ENCODE measurements at places on chromosomes 7 and 10. TPM values are rescaled to one million over a fixed set of nuclear protein-coding genes. Genes with fewer than 3 reads are reported as not detected.
A peak's percentile ranks its signal among the peaks of the same experiment; 100 is the strongest.

DNA sequence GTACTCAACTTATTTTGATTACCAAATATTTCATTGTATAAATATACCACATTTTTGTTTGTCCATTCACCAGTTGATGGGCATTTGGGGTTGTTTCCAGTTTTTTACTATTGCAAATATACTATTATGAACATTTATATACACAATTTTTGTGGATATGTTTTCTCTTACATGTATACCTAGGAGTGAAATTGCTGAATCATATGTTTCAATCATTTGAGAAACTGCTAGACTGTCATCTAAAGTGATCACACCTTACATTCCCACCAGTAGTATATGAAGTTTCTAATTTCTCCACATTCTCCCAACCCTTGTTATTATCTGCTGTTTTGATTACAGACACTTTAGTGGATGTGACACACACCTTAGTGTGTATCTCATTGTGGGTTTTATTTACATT lies 257.9 kb downstream of the ABCA13 start:
- DNase-seq = no peak

DNA sequence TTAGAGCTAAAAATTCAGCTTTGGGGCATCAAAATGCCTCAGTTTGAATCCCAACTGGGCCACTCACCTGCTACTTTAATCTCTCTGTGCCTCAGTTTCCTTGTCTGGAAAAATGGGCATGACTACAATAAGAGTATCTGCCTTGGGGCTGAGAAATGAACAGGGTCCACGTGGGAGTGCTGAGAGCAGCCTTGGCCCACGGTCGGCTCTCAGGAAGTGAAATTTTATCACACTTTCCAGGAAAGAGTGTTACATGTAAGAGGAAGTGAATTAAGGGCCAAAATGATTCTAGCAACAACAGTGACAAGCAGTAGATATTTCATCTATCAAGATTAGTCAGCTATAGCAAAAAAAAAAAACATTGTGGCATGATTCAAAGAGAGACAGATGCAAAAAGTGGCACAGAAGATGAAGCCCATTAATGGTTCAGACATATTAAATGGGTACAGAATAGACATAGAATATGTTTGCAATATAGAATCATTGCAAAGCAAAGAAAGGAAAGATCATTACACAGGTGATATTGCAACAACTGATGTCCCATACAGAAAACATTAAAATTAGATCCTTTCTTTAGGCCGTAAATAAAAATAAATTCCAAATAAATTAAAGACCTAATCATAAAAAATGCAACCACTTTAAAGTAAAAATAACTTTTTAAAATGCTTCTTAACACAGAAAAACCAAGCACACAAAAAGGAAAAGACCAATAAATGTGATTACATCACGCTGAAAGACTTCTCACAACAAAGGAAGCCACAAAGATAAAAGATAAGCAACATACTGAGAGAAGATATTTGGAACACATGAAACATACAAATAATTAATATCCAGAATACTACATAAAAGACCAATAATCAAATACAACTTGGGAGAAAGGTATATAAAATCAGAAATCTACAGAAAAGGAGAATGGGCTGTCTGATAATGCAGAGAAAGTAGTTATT lies 4.3 kb downstream of the TMEM273 start:
- no peak for DNase-seq

- DNase-seq = no peak
These were observed 273.9 kb upstream of the ZNF32 start for GRCh38 chr10:43922335-43923280.

DNA sequence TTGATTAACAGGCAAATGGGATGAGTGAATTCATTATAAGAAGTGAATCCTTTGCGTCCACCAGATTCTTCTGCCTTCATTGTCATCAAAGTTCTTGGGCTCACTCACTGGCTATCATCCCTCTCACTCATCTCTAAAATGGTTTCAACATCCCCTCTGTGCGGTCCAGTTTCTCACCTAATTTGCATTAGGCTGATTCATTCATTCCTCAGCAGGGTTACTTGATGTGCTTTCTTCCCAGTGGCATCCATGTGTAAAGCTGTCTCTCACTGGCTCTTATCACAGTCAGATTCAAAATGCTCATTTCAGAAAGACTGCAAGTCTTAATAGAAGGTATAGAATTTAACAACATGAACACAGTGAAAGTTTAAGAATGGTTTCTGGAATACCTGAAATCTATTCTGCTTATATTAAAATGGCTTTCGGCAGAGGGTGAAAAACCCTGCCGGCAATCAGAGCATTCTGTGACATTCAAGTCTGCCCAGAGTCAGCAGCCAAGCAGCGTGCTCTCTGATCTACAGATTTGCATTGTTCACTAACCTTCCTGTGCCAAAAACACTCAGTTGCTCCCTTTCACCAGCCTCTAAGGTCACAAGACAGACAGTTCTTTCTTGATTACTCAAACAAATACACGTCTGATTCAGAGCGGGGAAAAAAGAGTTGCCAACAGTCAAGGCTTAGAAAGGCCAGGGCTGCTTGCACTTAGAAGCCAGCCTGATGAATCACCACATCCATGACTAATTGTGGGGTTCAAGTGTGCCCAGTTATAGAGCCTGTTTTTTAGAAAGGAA lies 106.7 kb downstream of the TES start:
- peak; percentile 16 for DNase-seq

- no peak for DNase-seq
These were observed 101.3 kb upstream of the DKK1 start for GRCh38 chr10:52212802-52213201.

DNA sequence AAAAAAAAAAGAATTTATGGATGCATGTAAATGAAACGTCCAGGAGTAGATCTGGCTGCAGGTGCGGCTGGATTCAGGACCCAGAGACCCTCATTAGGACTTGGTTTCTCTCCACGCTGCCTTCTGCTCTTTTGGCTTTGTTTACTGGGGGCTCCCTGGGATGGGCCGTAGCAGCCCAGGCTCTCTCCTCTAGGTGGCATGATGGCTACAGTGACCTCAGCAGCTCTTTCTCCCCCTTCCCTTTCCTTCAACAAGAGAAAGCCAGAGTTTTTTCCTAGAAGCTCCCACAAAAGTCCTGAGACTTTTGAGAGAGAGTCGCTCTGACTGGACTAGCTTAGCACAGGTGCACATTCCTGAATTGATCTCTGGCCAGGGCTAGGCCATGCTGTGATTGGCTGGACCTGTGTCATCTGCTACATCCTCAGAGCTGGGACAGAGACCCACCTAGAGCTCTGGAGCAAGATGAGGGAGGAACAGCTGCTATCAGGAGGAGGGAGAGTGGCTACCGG lies 67.8 kb upstream of the PDCD4 start:
- peak; percentile 27 for DNase-seq

GRCh38 chr10:129648856-129649255 lies 181.8 kb downstream of the MGMT start:
- DNase-seq = no peak

GRCh38 chr10:69453795-69454194 lies 2.5 kb downstream of the TSPAN15 start:
- DNase-seq = no peak

DNA sequence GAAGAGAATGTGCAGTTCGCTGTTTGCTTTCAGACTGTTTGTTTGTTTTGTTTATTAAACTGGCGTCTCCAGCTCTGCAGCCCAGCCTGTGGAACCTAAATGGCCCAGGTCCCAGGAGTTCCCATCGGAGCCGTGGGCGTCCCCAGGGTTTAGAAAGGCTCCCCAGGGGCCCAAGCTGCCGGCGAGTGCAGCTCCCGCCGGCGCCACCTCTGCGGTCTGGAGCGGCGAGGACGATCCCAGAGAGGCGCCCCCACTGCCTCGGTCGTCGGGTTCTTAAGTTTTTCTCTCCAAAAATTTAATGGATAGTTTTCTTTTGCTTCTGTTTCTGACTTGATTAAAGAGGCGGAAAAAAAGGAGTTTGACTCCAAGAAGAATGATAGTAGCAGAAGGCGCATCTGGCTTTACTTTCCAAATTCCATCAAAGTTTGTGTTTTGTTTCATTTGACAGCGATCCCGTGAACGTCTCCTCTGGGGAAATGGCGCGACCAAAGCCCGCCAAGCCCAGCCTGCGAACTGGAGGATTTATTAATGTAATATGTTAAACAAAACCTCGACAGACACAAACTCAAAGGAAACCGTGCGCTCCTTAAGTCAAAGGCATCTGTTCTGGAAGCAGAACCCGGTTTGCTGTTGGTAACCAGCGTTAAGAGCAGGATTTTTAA lies 718 bp upstream of the FZD1 start:
- peak; percentile 62 for DNase-seq

DNA sequence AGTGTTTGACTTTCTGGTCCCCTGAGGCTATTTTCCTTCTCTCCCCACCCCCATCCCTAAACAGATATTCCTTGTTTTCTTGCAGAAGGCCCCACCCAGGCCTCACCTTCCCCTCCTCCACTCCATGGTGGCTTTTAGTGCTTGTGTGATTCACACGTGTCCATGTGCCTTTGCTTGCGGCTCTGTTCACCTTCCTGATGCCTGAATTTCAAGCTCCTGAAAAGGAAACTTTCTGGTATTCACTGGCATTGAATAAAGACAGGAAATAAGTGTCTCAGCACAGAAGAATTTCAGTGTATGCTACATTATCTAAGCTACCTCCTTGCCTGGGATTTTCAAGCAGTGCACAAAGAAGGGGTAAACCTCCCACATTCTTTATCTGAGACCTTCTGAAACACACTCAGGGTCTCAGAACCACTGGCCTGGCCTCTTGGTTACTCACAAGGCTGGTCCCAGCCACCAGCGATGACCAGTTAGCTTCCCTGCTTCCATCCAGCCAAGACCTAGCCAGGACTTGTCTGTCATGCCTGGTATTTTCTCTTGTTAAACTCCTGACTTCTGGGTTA lies 17.2 kb upstream of the UBE2H start:
- DNase-seq = no peak

GRCh38 chr10:31707093-31708039 lies 221.3 kb downstream of the ARHGAP12 start:
- peak; percentile 69 for DNase-seq

- DNase-seq = no peak
These were observed 476.3 kb upstream of the FOXK1 start for GRCh38 chr7:4205828-4206227.

DNA sequence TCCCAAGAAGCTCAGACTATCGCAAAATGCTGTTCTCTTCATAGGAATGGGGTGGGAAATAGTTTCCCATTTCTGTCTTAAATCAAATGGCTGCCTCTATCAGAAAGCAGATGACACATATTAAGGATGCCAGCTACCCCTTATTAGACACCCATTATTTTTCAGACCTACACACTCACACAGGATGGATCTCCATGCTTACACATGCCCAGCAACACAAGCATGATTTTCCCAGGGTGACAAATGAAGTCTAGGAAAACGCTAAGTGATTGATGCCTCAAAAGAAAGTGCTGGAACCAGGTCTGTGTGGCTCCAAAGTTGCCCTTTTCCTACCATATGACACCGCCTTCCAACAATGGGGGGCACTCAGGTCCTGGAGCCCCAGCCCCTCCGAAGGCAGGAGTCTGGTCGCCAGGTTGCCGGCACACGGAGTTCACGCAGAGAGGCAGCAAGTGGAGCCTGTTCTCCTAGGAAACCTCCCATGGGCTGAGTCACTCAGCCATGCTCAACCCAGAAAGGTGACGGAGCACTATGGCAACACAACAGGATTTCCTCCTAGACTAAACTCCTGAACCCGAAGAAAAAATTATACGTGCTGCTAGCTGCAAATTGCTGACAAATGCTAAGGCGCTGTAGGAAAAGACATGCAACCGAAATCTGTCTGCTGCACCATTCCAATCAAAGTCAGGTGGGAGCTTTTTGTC lies 19.8 kb downstream of the VOPP1 start:
- DNase-seq = peak; percentile 33

- DNase-seq = no peak
These were observed 71.6 kb upstream of the GJD4 start for GRCh38 chr10:35533565-35533964.

DNA sequence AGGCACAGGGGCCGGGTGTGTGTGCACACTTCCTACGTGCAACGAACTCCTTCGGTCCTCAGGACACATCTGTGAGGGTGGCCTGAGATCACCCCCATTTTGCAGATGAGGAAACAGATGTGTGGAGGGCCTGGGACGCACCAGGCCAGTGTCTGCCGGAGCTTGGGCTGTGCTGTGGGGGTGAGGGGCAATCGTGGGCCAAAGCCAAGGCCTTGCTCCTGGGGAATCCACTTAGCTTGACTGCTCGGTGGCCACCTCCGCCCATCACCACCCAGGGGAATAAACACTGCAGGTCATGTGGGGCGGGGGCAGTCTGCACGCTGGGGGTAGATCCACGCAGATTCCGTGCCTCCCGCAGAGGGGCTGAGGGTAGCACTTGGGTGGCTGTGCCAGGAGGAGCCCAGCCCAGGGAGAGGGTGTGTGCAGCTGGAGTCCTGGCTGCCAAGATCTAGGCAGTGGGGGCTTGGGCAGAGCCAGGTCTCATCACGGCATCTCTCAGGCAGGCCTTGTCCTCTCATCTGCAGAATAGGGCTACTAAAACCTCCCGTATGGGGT lies 70.8 kb upstream of the EN2 start:
- DNase-seq = no peak

GRCh38 chr7:141366091-141366621 lies 185.1 kb upstream of the AGK start:
- no peak for DNase-seq

GRCh38 chr10:101379663-101380352 lies 25.8 kb downstream of the BTRC start:
- no peak for DNase-seq

DNA sequence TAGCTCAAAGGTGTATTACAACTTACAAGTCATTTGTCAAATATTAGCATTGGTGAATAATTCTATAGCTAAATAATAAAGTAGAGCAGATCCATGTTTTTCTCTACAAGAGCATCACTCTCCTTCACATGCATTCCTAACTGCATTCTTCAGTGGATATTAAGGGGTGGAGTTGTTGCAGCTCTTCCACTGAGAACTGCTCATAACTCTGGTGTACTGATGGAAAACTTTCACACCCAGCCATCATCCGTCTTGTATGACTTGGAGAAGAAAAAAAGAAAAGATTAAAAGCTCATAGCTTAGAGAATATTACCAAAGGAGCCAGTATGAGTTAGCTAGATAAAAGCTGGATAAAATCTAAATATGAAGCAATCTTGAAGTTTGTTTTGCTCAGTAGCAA lies 10.2 kb upstream of the FAM13C start:
- DNase-seq = no peak

DNA sequence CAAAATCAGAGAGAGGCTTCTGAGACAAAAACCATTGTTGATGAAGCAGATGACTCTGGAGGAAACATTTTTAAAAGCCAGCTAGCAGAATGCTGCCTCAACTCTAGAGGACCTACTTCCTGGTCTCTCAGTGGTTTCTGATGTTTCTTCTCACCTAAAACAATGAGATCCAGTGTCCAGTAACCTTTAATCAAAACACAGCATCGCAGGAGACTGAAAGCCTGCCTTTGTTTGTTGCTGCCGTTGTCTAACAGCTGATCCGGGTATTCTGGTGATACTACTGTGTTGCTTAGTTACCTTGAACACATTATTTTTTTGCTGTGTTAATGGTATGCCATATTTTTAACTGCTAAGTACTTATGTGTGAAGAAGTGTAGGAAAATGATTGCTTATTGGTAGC lies 70.9 kb downstream of the WIPF3 start:
- DNase-seq = no peak

The PDE6C gene
- not detected for total RNA-seq

The PSD gene
- 1.7 TPM for total RNA-seq

The CACUL1 gene
- 39.9 TPM for total RNA-seq

The HOGA1 gene
- 6.1 TPM for total RNA-seq

The ITPRID1 gene
- not detected for total RNA-seq

The SLC39A12 gene
- not detected for total RNA-seq

The ZMYND11 gene
- 75.9 TPM for total RNA-seq

The PLEKHA8 gene
- 3.7 TPM for total RNA-seq

The SCIN gene
- 0.17 TPM for total RNA-seq

The FBXL13 gene
- total RNA-seq = 0.52 TPM

Measured in psoas muscle (tissue), 8 donors.